ENCODE measurements at places on chromosomes 11 and 22.

- DNase-seq: peak; percentile 74
These were observed 20.8 kb upstream of the TXNRD2 start for GRCh38 chr22:19962246-19962908.

DNA sequence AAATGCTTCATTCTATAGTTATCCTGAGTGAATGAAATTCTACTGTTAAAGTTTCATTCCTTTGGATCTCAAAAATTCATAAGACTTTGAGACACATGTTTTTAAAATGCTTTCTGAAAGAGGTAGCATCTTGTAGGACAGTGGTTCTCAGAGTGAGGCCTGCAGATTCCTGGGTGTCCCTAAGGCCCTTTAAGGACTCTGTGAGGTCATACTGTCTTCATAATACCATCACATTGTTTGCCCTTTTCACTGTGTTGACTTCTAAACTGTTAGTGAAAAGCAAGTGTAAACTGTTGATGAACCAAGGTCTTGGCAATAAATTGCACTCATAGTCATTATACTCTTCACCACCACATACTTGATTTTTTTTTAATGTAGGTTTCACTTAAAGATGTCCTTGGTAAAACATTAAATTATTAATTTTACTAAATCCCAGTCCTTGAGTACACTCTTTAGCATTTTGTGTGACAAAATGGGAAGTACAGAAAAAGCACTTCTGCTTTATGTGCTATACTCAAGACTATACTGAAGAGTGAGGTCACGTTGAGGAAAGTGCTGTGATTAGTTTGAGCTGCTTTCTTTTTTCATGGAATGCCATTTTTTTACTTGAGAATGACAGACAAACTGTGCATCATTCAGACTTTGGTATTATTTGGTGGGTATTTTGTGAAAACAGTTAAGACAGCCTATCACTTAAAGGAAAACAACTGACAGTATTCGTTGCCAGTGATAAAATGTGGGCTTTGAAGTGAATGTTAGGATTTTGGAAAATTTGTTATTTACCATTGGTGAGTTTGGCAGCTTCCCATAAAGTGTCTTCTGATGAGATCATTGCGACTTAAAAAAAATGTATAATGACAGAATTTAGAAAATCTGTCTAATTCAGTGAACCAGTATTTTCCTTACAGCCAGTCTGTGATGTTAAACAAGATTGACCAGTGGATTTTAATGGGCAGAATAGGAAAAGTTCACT lies 61.1 kb downstream of the SPECC1L start:
- DNase-seq: no peak

DNA sequence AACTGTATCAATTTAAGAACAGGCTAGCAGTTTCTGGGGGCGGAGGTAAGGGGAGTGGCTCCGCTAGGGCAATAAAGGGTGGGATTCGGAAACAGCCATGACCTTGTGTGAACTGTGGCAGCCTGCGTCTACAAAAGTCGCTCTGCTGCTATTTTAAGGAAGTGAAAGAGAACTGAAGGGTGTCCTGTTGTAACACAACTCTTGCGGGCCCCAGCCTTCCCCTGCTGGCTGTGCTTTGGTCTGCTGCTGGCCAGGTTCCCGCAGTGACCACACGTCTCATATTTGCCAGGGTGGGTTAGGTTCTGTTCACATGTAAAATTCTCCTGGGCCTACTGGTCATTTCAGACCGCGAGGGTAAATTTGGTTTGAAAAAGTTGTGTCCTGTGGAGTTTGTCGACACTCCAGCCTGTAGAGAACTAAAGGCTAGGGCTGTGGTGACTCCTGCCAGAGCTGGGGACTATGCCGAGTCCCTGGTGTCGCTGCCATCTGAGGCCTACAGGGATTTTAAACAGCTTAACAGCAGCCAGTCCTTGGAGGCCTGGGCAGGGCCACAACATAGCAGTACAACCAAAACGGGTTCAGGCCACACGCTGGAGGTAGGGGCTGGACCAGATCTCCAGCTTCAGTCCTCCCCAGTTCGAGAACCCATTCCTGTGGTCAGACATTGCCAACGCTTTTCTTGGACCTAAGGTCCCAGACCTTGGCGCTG lies 1.1 kb upstream of the PPFIBP2 start:
- DNase-seq: no peak

DNA sequence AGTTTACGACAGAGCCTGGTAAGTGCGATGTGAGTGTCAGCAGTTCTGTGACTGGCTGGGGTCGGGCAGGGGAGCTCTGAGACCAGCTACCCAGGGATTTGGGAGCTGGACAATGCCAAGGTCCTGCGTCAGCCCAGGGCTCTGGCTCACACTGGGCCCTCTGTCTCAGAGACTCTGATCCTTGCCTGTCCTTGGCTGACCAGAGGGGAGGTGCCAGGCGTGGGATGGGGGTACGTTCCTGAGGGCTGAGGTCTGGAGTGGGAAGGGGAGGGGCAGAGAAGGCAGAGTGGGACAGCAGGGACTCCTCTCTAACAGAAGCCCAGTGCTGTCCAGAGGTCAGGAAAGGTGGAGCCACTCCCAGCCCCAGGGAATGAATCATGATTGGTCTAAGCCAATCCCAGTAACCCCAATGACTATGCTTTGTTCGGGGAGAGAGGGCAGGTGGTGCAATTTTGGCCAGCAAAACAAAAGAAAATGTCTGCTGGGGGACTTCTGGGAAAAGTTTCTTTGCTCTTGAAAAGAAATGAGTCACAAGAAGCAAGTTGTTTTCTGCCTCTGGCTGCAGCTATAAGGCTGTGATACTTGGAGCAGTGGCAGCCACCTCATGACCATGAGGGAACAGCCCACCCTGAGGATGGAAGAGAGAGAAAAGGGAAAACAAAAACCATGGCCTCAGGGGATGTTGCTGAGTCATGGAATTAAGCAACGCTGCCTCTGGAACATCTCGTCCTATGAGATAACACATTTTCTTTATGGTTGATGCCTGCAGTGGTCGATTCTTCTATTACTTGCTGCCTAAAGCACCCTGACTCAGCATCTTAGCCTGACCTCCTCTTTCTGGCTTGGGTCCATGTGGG lies 108.3 kb downstream of the CHST1 start:
- DNase-seq: peak; percentile 17

GRCh38 chr11:105229257-105229656 lies 89.7 kb upstream of the CARD18 start:
- no peak for DNase-seq

- no peak for DNase-seq
These were observed 12.8 kb downstream of the TNRC6B start for GRCh38 chr22:40190501-40190900.

- no peak for DNase-seq
These were observed 159.9 kb upstream of the TENM4 start for GRCh38 chr11:79600711-79601110.

DNA sequence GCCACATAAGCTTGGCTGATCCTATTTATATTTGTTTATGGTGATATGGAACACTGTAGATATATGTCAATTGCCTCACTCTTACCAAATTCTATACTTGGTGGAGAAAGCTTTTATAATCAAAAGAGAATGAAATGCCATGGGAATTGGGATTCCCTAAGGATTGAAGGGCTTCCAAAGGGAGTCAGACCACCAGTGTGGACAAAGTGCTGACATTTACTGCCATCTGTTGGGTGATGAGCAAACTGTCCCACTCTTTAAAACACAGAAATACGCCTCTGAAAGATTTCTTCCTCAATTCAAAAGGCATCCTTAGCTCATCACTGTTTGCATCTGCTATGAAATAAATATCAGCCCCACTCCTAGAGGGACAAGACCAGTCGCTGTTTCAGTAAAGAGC lies 7.1 kb downstream of the SLC1A2 start:
- DNase-seq: no peak

- no peak for DNase-seq
These were observed 39.9 kb upstream of the RAPSN start for GRCh38 chr11:47488674-47489394.
